Ascending aorta (tissue), 2 donors: ENCODE measurements at places on chromosomes 1 and 21. TPM values are rescaled to one million over a fixed set of nuclear protein-coding genes. Genes with fewer than 3 reads are reported as not detected.

CA6 gene
- total RNA-seq, result not detected

KCNK2 gene
- total RNA-seq, result 0.85 TPM

PRKCZ gene
- total RNA-seq, result 1.3 TPM

GRCh38 chr1:58885998-58886397 lies 102.2 kb upstream of the JUN start:
- no peak for DNase-seq

- no peak for DNase-seq
These were observed 101.2 kb upstream of the IRF2BP2 start for GRCh38 chr1:234710936-234711724.

PDPN gene
- total RNA-seq, result 8.5 TPM

SPRR5 gene
- total RNA-seq, result not detected

- no peak for DNase-seq
These were observed 228.8 kb downstream of the ST6GALNAC3 start for GRCh38 chr1:76303340-76303717.

- DNase-seq, result no peak
These were observed 38.0 kb upstream of the KDM4A start for GRCh38 chr1:43611950-43612349.

ADGRB2 gene
- 1.9 TPM for total RNA-seq

KRTAP10-1 gene
- total RNA-seq, result not detected

TNFRSF4 gene
- 4.8 TPM for total RNA-seq

SAMSN1 gene
- 6.1 TPM for total RNA-seq

ACTL8 gene
- total RNA-seq, result not detected

DNA sequence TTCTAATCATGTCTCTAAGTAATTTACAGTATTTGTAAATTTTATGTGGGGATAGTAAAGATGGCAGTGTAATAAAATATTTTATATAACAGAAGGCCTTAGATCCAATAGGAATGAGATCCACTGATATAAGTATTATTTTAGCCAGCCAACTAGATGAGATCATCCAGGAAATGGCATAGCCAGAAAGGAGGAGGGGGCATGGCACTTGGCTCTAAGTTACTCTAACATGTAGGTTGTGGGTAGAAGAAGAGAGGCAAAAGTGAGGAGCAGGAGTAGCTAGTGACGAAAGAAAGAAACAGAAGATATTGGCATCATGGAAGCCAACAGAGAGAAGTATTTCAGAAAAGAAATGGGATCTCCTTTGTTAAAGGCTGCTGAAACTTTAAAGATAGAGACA lies 426.1 kb downstream of the PTPRC start:
- no peak for DNase-seq

DNA sequence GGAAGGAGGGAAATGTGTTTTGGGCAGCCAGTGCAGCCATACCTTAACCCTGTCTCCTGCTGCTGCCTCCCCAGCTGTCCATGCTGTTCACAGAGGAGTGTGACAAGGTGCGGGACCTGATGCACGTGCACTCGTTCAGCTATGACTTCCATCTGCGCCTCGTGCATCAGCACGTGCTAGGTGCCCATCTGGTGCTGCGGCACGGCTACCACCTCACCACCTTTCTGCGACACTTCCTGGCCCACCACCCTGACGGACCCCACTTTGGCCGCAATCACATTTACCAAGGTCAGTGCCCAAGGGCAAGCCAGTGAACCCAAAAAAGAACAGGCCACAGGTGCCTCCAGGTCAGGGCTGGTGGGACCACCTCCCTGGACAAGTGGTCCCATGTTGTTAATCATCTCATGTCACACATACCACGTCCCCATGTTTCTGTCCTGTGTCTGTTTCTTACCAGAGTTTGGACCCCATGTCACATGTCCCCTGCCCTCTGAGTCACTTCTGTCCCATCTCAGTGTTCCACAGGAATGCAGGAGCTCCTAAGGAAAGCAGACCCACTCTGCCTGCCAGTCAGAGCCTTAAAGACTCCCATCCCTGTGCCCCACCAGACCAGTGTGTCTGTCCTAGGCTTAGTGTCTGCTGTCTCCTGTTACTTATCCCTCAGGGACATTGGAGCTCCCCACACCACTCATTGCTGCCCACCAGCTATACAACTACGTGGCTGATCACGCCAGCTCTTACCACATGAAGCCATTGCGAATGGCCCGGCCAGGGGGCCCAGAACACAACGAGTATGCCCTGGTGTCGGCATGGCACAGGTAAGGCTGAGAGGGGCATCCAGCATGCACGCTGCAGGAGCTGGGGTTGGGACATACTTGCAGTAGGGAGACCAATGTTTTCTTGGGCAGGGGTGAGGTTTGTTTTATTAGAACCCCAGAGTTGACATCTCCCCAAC lies 6.6 kb downstream of the HYI start:
- no peak for DNase-seq

ERRFI1 gene
- 59.7 TPM for total RNA-seq

GRCh38 chr1:22043198-22043769 lies 9.2 kb upstream of the CDC42 start:
- no peak for DNase-seq

GRCh38 chr21:42401154-42401553 lies 2.5 kb upstream of the UBASH3A start:
- DNase-seq, result no peak

AGO4 gene
- 40.4 TPM for total RNA-seq

DNA sequence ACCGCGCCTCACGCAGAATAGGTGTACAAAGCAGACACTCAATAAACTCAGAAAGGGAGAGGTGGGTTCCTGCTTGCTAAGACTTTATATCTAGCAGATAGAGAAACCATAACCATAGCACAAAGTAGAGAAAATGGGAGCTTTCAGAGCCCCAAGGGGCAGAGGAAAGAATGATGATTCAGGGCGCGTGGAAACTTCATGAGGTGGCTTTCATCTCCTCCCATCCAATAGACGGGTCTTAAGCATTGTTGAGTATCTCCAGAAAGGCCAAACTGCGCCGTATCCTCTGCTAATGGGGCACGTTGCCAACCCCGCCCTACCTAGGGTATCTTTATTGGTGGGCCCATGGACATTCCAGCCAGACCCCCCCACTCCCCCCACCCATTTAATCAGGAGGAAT lies 778 bp upstream of the MIXL1 start:
- no peak for DNase-seq

GRCh38 chr1:116569776-116570357 lies 959 bp downstream of the CD58 start:
- peak; percentile 76 for DNase-seq

- DNase-seq, result no peak
These were observed 51.0 kb downstream of the RPL5 start for GRCh38 chr1:92882819-92883218.

AKR7A3 gene
- 11.7 TPM for total RNA-seq

EFNA3 gene
- total RNA-seq, result 1.5 TPM

DNA sequence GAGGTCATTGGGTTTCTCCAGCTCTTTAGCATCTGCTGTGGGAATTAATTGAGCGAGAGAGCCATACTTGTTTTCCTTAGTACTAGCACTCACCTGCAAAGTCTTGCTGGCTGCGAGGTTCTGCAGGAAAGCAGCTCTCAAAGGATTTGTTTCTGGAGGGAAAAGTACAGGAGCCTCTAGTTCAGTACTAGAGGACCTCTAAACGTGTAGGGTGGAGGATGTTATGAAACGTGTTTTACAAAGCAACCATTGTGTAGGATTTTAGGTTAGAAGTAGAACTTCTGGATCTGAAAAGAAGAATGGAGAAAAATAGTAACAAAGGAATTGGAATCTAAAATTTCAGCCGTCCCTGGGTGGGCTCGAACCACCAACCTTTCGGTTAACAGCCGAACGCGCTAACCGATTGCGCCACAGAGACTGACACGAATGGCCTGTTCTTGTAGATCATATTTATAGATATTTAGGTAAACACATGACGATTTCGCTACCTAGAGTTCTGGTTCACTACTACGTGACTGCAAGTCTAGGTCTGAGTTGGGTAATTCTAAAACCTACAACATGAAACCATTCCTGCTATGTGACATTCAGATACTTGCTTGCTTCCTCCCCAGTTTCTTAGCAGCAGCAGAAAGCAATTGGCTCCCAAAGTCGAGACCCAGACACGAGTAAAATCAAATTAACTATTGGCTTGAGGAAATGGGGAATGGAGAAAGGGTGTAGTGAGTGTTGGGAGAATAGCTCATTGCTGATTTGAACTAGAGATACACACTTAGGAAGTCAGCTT lies 60.2 kb upstream of the CFAP126 start:
- DNase-seq, result no peak

DNA sequence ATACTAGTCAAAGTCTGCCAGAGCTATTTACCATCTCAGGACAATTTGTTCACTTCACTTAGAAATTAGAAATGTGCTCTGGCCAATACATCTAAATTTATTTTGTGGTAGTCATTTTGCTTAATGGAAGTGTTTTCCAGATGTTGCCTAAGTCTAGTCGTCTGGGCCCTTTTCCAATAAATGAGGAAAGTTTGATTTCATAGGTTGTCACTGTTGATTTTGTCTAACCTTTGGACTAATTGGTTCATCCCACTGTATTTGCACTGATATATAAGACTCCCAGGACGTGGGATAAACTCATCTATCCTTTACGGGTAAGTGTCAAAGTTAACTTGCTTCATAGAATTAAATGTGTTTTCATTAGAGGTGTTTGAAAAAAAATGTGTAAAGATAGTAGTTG lies 79.1 kb downstream of the TPR start:
- DNase-seq, result no peak

PRR9 gene
- not detected for total RNA-seq

DNA sequence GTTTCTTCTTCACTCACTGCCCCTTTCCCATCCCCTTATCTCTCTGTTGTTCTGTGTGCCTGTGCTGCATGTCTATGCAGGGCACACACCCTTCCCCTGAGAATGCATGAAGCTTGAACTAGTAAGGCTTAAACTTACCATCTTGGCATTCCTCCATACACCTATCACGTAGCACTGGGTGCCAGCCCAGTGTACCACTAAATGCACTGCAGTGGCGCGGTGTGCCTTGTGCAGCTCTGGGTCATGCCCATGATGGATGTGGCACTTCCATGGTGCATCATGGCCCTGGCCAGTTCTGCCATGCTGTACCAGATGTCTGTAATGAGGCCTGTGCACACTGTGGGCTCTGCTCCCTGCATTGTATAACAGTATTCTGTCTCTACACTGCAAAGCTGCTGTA lies 10.7 kb downstream of the PTPRU start:
- no peak for DNase-seq

OR2L5 gene
- not detected for total RNA-seq

DNA sequence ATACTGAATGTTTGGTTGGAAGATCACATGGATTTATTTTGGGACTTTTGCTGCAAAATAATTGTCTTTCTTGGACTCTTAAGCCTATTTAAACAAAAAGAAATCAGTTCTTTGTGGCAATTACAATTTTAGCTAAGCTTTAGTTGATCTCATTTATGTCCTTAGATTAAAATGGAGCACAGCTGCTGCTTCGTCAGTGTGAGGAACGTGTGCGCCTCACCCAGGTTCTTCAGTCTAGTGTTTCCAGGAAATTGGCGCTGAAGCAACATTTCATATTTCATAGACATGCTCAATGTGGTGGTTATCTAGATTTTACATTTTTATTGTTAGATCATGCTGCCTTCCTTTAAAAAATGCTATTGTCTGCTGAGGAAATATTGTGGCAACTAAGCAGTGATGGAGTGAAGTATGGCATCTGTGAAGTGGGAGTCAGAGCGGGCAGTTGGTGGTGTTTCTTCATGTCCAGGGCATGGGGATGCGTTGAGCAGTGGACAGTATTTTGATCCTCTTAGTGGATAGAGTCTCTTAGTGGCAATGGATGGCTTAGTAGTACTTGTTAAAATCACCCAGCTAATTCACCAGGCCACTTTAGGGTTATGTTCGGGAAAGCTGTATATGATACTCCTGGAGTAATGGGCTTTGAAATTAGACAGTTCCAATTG lies 5.6 kb downstream of the DDI2 start:
- DNase-seq, result peak; percentile 18
